Stimulated activated CD8-positive, alpha-beta memory T cell treated with anti-CD3 and anti-CD28 coated beads, Interleukin-4, amount 100 ng/mL, for 24 hours (primary cell): ENCODE measurements at places on chromosomes 2 and 18.

GRCh38 chr2:134683561-134684112 is 35.2 kb downstream of the TMEM163 start:
- DNase-seq, result no peak

- no peak for DNase-seq
These were observed 7.3 kb downstream of the MAP4K3 start for GRCh38 chr2:39429746-39430145.

GRCh38 chr2:10333247-10333613 is 30.5 kb downstream of the HPCAL1 start:
- DNase-seq, result no peak

DNA sequence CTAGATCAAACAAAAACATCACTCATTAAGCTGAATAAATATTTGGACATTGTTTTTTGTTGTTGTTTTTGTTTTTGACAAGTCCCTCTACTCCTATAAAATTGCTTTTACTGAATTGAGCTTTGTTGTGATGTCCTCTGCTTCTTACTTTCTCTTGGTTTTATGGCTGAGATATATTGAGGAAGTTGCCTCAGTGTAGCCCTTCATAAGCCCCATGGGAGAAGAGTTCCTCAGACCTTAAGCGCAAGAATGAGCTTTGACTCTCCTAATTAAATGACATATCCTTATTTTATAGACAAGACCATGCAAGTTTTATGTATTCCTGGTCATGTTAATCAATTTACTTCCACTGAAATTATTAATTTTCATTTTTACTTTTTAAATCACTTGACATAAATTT is 54.9 kb downstream of the CERKL start:
- DNase-seq, result no peak

DNA sequence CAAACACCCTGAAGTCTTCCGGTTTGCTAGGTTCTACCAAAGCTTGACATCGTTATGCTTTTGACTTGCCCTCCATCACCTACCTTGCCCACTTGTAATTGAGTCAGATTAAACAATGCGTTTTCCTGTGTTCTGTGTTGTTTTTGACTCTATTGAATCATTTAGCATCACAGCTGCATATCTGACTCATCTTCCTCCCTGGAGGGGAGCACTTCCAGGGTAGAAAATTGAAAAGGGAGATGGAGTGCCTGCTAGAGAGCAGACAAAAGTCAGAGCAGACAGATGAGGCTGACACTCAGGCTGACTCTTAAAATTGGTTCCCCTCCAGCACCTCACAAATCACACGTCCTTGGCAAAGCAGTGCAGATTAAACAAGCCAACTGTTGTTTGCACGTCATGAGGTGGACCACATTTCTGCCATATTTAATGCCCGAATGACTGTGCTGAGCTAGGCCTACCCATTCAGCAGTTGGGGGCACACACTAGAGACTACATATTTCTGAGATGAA is 2.2 kb downstream of the MPP4 start:
- no peak for DNase-seq

DNA sequence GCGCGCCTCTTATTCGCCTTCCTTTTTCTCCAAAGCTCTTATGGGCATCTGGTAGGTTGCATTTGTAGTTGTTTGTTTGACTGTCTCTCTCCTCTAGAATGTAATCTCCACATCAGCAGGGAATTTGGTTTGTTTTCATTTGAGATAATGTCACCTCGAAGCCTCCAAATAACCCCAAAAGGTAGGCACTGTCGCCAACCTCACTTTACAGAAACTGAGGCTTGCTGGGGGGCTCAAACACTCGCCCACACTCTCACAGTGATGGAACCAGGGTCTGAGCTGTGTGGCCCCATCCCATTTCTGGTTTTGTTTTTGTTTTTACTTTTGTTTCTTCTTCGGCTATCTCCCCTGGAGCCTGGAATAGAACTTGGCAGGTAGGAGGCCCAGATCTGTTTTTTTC is 172.2 kb upstream of the MYCN start:
- no peak for DNase-seq

DNA sequence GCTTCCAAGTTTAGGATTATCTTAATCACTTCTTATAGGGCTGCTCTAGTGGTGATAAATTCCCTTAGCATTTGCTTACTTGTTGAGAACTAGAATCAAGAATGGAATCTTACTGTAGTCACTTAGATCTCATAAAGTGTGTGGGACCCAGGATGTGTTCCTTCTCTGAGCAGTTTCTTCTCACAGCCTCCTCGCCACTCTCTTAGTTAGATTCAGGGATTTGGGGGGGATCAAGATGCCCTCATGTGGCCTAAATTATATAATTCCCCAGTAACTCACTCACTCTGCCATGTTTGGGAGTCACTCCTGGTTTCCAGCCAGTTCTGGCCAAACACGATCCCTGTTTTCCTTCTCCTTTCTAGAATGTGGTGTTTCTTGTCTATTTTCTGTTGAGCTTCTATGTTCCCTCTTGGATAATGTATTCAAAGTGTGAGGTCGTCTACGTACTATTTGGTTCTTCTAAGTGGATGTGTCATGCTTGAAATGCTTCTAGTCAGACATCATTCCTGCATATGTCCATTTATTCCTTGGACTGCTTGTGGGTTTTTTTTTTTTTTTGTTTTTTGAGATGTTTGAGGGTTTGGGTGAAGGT is 414.9 kb upstream of the SYT4 start:
- no peak for DNase-seq

GRCh38 chr2:128437204-128437565 is 118.5 kb upstream of the HS6ST1 start:
- no peak for DNase-seq

DNA sequence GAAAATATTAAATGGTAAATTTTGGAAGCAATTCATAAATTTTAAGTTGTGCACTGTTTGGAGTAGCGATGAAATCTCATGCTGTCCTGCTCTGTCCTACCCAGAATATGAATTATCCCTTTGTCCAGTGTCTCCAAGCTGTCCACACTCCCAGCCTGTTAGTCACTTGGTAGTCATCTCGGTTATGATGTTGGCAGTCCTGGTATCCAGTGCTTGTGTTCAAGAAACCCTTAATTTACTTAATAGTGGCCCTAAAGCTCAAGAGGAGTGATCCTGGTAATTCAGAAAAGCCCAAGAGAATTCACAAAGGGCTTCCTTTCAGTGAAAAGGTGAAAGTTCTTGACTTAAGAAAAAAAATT is 71.8 kb upstream of the STAM2 start:
- DNase-seq, result no peak

DNA sequence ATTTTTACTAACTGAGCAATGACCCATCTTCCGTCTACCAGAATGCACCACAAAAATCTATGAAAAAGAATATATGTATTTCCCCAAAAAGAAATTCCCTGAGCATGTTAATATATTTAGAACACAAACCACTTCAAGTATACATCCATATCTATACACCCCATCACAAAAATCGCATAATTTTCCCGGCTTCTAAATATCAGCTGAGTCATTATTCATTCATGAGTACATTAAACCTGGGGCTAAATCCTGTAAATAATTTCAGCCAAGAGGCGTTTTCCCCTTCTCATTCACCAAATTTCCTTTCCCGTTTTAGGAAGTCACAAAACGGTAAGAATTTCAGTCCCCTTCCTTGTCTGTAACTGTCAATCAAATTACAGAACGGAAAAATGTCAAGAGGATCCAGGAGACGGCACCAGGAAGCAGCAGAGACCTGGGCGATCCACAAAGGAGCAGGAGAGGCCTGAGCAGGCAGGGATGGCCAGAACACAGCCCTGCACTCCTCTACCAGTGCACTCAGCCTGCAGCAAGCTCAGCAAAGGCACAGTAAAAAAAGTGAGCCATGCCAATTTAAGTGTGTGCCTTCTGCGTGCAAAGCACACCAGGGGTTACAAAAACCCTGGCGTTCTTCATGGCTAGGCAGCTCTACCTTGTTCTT is 300.7 kb downstream of the TCF4 start:
- DNase-seq, result no peak

- no peak for DNase-seq
These were observed 40.1 kb upstream of the TMEM177 start for GRCh38 chr2:119638685-119639554.

- no peak for DNase-seq
These were observed 641.9 kb upstream of the REG3G start for GRCh38 chr2:78383576-78383975.

- no peak for DNase-seq
These were observed 2.4 kb downstream of the SCG2 start for GRCh38 chr2:223599640-223600380.

GRCh38 chr18:13488281-13488929 is 238.0 kb downstream of the FAM210A start:
- DNase-seq, result no peak

- DNase-seq, result no peak
These were observed 2.9 kb downstream of the HOXD11 start for GRCh38 chr2:176109946-176110345.

DNA sequence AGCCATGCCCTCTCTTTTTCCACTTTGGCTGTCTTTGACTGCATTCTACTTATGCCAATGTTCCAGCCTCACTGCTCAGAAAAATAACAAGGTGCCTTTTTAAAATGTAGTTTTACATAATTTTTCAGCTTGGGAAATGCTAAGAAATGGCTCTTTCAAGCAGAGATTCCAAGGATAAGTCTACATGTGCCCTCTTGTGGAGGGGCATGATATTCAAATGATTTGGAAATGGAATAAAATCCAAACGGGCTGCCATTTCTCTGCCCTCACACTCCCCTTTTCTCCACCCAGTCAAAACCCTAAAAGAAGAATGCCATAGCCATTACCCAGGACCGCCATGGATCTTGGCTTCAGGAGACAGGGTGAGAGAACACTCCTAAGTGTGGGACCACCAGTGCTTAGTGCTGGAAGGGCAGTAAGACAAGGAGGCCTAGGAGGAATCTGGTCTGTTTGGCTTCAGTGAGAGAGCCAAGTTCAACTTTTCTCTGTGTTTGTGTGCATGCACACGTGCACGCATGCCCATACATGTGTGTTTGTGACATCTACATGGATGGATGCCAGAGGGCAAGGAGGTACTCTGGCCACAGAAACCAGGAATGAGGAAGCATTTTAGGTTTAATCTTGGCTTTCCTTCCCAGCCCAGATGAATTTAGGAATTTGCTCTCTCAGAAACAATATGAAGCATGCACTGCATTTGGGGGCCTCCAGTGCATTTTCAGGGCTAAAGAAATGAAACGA is 174.0 kb upstream of the SLC14A2 start:
- no peak for DNase-seq

- no peak for DNase-seq
These were observed 66.2 kb downstream of the DIPK1C start for GRCh38 chr18:74390900-74391299.

- no peak for DNase-seq
These were observed 10.0 kb upstream of the KIDINS220 start for GRCh38 chr2:8847400-8847799.

DNA sequence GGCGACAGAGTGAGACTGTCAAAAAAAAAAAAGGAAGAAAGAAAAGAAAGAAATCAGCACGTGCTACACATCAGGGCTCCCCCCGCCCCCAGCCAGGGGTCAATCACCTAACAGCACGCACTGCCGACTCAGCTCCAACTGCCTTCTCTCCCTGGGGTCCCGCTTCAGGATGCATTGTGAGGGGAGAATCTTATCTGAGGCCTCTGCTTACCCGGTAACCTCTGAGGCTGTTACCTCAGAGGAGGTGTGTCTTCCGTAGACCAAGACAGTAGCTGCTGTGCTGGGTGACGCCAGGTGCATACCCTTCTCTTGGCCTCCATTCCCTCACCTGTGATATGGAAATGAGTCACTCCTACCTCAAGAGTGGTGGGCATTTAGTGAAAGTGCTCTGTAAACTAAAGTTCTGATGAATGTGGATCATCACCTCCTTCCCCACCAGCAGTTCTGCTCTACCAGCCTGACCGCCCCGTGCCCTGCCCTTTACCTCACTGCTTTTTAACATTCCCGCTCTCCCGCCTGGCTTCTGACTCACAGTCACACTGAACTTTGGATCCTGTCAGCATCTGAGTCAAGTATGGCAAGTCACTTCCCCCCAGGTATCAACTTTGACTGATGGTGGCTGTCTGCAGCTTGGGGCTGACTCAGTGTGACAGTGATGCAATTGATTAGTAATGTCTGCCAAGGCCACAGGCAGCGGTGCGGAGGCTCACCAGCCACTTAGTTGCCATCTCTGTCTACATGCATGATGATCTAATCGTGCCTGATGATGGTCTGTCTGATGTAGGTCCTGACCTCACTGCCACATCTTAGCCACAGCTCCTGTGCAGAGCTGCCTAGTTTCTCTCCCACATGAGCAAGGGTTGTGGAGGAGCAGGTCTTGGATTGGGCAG is 20.1 kb downstream of the ARID5A start:
- peak; percentile 31 for DNase-seq

- DNase-seq, result no peak
These were observed 150.2 kb upstream of the ALPP start for GRCh38 chr2:232228332-232228731.

GRCh38 chr2:147250652-147251356 is 594.0 kb upstream of the ACVR2A start:
- DNase-seq, result no peak

DNA sequence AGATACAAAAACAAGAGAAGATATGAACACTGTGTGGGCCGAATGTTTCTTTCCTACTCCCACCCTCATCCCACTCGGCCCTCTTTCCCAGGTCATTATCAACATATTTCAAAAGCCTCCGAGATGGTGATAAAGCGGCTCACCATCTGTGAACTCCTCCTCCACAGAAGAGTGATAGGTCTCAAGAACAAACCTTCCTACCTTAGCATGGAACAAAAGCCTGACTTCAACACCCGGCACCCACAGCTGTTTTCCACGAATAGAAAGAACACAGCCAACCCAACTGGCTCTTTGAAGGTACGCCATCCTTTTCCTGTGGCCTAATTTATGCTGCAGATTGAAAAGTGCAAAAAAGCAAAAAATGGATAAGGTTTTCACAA is 28.8 kb downstream of the BCL2 start:
- DNase-seq, result no peak

DNA sequence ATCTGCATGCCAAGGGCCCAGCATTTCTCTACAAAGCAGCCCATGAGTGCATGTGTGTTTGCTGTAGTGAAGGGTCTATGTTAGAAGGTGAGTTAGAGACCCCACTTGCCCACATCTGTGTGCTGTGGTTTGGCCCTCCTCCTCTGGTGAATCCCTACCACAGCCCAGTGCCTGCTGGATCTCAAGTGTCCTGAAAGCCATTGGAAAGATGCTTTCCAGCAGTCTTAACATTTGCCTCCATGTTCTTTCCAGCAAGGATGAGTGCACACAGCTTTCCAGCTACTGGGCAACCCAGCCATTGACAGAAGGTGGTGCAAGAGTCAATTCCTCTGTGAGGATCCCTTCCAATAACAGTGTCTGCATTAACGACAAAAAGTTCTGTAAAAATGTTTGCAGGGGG is 13.6 kb downstream of the CRIM1 start:
- no peak for DNase-seq

DNA sequence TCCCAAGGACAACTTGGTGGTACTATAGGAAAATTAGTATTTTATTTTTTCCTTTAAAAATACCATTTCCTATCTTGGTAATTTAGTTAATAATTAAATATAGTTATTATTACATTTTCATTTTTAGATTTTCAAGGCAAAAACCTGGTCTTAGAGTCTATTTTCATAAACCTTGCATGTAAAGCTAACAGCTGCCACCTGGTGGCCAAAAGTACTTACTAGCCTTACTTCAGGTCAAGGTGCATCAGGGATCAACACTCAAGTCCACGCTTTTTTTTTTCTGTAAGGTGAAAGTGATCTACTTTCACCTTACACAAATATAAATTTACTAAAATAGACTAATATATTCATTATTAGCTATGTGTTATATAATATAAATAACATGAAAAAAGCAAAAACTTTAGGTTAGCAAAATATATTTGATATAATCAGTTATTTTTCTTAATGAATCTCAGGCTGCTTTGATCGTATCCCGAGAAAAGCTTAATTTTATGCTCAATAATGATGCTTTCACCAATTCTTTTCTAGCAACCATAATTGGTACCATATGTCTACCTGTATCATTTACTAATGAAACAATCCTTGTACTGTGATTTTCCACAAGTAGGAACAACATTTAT is 62.5 kb downstream of the RELCH start:
- DNase-seq, result peak; percentile 58
